ENCODE measurements at places on chromosomes 4 and X.
A peak's percentile ranks its signal among the peaks of the same experiment; 100 is the strongest.

DNA sequence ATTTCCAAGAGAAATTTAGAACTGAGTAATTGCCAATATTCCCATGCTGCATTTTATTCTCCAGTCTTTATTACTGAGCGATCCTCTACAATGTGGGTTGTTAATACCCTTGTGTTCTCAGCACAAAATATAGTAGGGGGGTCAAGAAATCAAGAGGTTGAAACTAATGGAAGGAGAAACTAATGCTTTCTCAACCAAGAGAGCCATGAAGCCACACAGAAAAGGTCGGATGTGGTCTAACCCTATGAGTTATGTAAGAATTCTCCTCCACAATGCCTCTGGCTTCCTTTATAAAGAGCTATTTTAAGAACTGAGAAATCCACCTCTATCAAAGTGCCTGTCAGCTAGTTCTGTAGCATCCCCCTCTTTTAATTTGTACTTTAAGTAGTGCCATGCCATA lies 268.5 kb downstream of the CHIC1 start:
- no peak for DNase-seq

DNA sequence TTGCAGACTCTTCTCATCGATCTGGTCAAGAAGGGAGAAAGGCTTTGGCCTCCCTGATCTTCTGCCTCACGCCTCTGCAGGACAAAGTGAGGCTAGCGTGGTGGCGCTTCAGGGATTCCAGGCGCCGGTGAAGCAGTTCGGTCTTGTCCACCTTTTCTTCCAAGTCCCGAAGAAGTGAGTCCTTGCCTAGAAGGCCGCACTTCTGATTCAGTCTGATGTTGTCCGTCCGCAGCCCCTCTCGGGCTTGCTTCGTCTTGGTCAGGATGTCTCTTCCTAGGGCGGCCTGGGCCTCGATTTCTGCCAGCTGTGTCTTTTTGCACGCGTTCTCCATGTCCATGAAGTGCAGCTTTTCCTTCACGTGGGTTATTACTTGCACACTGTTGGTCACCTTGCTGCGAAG lies 1.9 kb upstream of the TADA2B start:
- DNase-seq, result no peak

DNA sequence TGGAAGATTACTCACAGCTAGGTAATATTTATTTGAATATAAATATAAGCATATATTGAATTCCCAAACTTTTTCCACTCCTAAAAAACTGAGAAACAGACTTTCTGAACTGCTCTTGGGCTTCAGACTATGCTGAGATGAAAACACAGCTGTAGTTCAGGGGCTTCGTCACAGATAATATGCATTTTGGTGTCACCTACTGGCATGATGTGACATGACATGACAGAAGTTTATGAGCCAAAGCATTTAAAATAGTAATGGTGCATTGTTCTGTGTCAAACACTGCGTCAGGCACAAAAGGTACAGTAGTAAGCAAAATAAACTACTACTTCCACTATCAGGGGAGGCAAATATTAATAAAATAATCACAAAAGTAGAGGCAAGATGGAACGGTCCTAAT lies 171.3 kb downstream of the BTC start:
- DNase-seq, result peak; percentile 65

DNA sequence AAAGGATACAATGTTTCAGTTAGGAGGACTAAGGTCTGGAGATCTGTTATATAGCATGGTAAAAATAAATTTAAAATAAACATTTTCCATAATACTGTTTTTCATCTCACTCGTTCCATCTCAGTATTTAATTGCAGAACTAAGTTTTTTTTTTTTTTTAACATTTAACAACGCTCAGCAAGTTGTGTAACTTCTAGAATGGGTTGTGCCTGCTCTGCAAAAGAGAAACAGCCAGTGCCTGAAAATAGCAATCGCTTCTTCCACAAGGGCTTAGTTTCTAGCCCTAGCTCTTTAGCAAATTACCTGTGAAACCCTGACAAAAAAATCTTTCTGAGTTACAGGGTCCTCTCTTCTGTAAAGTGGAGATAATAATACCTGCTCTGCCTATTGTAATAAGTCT lies 41.9 kb downstream of the CNGA1 start:
- DNase-seq, result no peak

GRCh38 chrX:134911348-134911747 lies 79.4 kb upstream of the SMIM10 start:
- no peak for DNase-seq

DNA sequence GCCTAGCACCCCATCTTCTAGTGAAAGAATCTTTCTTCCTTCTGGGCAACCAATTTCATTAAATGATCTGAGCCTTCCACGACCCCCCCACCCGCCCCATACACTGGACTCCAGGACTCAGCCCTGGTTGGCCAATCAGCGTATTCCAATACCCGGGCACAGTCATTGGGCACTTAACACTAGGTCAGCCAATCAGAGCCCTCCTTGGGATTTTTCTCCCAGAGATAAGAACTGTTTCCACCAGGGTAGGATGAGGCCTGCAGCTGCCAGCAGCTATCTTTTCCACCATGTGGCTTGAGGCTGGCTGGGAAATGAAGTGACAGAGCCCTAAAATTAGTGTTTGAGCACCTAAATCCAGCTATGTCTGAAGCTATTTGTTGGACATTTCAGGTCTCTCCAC lies 418.8 kb downstream of the BCOR start:
- DNase-seq, result no peak

DNA sequence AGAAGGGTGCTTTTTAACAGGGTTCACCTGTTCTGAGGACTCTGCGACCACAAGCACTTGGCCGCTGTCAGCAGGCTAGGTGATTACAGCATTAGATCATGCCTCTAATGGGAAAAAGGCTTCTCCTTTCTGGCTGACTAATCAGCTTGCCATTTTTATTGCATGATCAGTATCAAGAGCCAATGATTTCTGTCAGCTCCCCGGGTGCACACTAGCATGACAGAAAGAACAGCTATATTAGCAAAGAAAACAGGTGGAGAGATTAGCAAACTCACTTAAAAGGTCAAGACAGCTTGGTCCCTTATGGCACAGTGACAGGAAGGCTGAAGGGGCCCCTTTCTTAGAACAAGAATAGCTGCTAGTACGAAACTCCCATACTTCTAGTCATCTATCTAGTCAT lies 170.0 kb downstream of the SMIM20 start:
- DNase-seq, result no peak

DNA sequence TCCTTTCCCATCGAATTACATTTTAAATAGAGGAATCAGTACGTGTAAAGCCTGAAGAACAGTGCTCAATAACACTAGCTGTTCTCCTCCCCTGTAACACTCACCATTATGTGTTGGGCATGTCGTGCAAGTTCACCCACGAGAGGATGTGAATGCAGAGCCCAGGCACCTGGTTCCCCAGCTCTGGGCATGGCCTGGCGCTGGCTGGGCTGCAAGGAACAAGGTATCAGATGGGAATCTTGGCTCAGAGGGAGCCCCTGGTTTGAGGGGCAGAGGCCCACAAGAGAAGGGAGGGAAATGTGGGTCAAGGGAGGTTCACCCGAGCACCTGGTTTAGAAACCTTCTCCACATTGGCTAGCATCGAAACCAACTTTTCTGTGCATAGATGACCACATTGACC lies 41.7 kb upstream of the MTM1 start:
- DNase-seq, result no peak

DNA sequence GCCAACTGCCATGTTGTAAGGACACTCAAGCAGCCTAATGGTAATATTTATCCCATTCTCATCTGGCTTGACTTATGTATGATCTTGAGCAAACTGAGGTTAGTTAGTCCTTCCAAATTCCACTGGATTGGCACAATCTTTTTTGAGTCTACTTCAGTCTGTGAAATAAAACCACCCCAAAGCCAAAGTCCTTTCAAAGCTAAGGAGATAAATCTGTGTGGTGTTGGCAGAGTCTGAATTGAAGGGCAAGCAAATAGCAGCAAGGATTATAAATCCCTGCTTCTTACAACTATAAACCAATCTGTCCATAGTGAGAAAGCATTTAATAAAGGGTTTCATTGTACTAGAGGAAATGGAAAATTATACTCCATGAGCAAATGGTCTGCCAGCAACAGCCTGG lies 233.9 kb upstream of the GLRA2 start:
- no peak for DNase-seq

- DNase-seq, result no peak
Measured at GRCh38 chrX:22314211-22314610, 41.5 kb downstream of the CBLL2 start.

GRCh38 chrX:110321670-110322069 lies 3.8 kb upstream of the AMMECR1 start:
- DNase-seq, result peak; percentile 68

DNA sequence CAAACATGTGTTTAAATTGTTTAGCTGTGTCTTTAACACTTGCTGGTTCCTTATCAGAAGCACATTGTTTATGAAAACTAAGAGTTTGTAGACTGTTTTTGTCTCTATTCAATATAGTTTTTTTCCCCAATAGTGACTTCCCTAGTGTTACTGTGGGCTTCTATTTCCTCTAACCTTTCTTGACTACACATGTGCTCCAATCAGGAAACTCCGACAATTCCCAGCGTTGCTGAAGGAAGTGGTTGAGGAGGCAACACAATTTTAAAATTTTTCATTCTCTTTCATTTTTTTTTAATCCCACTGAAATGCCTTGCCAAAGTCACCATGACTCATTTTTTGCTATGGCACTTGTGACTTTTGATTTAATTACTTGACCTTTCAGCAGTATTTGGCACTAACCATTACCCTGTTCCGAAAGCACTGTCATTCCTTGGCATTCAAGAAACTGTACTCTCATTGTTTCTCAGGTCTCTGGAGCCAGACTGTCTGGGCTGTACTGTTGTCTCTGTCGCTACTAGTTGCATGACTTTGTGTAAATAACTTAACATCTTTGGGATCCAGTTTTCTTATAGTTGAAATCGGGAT lies 67.6 kb upstream of the FREM3 start:
- DNase-seq, result no peak

- DNase-seq, result no peak
Measured at GRCh38 chr4:181820553-181820952, 422.6 kb upstream of the TENM3 start.

GRCh38 chr4:129337228-129337620 lies 241.3 kb downstream of the C4orf33 start:
- no peak for DNase-seq

- peak; percentile 81 for DNase-seq
Measured at GRCh38 chr4:2412885-2413716, 5.3 kb downstream of the ZFYVE28 start.

DNA sequence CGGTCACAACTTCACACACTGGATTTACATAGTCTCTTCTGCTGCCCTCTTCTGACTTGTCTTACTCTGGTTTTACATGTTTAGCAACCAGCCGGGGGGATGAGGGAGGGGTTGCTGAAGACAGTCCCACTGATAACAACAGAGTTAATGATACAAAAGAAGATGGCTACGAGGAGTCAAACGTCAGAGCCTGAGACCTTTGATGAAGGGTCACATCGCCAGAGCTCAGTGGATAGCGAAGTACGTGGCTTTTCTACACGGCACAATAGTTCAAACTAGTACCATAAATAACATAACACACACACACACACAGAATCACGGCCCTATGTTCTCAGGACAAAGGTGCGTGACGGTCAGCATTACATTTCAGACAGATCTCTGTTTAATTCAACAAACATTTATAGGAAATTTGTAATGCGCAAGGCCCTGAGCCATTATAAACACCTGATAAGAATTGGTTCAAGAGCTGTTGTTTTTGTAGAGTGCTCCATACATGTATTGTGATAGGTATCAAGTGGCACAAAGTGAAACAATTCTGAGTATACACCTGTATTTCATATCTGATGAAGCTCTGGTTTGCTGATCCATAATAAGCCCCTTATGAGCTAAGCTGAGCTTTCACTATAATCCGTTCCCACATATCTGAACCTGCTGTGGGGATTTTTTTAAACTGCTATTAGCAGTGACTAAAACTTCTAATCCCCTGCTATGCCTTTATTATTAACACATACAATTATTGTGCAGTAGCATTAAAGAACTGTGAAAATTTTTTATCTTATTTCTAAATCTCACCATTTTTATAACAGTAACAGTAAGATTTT lies 100.0 kb downstream of the NR3C2 start:
- DNase-seq, result no peak

- DNase-seq, result peak; percentile 53
Measured at GRCh38 chrX:103175944-103176753, 38.8 kb upstream of the BEX4 start.

- DNase-seq, result peak; percentile 27
Measured at GRCh38 chrX:76454456-76454927, 27.0 kb downstream of the MAGEE1 start.

DNA sequence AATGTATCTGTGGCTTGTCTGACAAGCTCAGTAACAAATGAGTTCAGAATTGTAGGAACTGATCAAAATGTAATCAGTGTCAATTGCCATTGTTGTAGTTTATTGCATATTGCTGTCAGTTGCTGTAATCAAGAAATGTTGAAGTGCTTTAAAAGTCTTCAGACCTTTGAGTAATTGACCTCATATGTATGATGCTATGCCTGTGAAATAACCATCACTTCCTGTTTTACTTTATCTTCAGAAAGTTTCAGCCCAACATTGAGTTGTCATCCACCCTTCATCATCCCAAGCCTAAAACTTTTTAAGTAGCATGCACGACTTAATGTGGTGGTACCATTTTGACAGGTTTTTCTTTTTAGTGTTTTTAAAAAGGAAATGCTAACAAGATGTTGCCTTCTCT lies 212.4 kb downstream of the ARHGAP10 start:
- no peak for DNase-seq

DNA sequence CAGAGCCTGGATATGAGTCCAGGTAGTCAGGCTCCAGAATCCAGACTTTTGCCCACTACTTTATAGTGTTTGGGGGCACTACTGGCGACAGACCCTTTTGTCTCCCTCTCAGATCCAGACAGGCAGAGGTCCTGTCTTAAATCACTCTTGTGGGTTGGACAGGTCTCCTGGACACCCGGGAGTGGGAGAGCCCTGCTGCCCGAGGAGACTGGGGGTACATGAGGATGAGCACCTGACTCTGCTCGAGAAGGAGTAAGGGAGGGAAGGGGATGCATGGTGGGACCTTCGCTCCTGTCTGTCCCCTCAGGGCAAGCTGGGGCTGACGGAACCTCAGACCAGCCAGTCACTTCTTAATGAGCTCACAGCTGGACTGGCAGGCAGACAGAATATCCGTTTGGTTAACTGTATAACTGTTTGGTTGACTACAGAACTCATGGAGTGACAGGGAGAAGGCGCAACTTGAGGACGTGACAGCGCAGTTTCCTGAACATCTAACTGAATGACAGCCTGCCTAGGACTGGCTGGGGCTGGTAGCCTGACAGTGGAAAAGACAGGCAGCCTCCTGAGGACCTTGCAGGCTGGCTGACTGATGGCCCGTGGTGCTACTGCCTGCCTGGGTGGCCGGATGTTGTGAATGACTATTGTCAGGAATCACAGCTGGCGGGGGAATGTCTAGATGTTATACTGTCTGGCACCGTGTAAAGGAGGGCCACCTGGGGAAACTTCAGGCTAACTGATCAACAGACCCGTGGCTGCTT lies 1.6 kb upstream of the SUV39H1 start:
- DNase-seq, result no peak

All from NAMALWA (cell line).